ENCODE measurements at places on chromosomes 11 and 22. TPM values are rescaled to one million over a fixed set of nuclear protein-coding genes. Genes with fewer than 3 reads are reported as not detected.

SYT12 gene
- not detected for total RNA-seq

ZP1 gene
- total RNA-seq, result not detected

C11orf97 gene
- total RNA-seq, result not detected

CRYBB3 gene
- not detected for total RNA-seq

KREMEN1 gene
- total RNA-seq, result 10.2 TPM

PPME1 gene
- total RNA-seq, result 31.3 TPM

DNA sequence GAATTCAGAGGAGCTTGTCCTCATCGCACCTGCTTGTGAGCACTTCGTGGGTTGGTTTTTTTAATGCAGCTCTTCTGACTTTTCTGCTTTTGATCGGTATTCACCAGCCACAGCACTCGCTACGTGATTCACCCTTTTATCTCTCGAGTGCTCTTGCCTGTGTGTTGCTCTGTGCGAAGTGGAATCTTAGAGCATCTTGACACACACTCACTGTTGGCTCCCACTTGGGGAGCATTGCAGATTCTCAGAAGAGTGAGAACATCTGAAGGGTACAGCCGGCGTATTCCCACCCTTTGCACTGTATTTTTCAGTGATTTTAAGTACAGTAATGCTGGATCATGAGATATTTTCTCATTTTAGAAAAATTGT, 10.9 kb downstream of the TNNT3 start:
- DNase-seq, result no peak

DNA sequence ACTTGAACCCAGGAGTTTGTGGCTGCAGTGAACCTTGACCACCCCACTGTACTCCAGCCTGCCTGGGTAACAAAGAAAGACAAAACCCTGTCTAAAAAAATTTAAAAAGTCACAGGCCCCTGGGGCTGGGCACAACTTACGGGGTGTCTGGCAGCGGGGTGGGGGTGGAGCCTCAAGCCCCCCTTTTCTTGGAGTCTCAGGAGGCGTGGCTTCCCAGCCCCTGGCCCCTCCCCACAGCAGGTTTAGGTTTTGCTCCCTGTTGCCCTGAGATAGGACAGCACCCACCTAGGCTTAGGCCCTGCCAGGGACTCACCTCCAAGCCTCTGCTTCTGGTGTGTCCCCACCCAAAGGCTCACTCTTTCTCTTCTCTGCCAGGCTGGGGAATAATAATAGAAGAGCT, 22.4 kb downstream of the MGAT3 start:
- no peak for DNase-seq

- DNase-seq, result no peak
Observed at GRCh38 chr11:96147186-96147585, 195.8 kb downstream of the MAML2 start.

DNA sequence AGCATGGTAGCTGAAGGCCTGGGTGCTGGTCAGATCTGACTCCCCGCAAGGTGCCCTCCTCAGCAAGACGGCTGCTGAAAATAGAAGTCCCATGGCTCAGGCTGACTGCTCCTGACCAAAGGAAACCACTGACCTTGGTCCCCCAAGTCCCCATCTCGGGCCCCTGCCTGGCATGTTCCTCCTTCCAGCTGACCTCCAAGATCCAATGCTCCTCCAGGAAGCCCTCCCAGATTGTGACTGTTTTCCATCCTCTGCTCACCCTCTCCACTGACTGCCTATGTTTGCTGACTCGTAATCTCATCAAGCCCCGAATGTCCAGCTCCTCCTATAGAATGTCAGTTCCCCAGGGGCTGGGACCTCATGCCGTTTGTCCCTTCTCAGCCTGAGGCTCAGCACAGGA, 30.5 kb downstream of the ALX4 start:
- no peak for DNase-seq

DNA sequence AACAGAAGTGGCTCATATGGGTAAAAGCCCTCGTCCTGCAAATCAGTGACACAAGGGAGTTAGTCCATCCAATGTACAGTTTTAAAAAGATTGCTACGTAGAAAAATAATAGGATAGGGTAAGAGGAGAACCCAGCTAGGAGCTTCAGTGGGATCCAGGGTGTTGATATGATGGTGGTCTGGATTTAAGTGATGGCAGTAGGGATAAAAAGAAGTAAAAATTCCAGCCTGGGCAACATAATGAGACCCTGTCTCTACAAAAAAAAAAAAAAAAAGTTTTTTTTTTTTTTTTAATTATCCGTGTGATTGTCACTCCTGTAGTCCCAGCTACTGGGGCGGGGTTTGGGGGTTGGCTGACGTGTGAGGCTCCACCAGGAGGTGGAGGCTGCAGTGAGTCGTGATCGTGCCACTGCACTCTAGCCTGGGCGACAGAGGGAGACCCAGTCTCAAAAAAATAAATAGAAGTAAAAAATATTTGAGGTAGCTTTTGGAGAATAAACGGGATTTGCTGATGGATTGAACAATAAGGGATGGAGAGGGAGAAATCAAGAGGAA, 7.0 kb upstream of the L3MBTL2 start:
- DNase-seq, result no peak

GRCh38 chr22:22125579-22126468, 118.8 kb upstream of the VPREB1 start:
- no peak for DNase-seq

DNA sequence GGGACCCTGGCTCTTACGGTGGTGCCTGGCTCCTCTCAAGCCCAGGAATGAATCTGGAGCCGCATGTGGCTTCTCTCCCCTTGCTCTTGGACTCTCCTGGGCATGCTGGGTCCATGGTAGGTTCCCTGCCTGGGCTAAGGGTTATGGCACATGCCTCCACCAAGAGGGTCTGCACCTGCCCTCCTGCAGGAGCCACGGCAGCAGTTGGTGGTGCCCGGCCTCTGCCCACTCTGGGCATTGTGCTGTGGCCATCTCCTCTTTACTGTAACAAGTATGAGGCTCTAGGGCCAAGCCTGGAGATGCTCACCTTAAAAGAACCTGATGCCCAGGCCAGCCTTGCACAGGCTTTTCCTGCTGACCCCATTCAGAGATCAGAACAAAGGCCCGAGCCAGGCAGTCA, 104.0 kb upstream of the PITPNB start:
- DNase-seq, result no peak

GRCh38 chr11:128323381-128323780, 264.0 kb downstream of the ETS1 start:
- DNase-seq, result no peak

GRCh38 chr22:38874529-38875222, 2.7 kb upstream of the CBX6 start:
- DNase-seq, result no peak

DNA sequence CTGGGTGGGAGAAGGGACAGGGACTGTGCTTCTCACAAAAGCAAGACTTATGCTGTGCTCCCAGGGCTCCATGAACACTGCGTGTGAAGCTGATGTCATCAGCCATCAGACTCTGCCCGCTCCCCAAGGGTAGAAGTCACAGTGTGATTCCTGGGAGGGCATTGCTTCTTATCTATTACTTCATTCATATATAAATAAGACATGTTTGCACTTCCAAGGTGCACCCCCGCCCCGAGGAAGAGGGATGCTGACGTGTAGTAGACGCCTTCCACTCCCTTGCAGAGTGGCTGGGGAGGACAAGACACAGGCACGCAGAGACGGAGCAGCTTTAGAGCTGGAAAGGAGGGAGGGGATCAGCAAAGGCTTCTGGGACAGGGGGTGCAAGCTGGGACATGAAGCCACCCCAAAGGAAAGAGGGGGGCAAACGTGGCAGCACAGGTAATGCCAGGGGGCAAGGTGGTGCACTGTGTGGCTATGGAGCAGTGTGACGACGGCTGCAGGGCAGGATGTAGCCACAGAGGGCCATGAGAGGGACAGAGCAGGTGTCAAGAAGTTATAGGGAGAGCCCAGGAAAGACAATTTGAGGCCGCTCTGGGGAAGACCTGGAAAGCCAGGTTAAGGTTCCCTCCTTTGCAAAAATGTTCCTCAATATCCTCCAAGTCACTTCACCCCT, 558.5 kb downstream of the MN1 start:
- DNase-seq, result no peak

DNA sequence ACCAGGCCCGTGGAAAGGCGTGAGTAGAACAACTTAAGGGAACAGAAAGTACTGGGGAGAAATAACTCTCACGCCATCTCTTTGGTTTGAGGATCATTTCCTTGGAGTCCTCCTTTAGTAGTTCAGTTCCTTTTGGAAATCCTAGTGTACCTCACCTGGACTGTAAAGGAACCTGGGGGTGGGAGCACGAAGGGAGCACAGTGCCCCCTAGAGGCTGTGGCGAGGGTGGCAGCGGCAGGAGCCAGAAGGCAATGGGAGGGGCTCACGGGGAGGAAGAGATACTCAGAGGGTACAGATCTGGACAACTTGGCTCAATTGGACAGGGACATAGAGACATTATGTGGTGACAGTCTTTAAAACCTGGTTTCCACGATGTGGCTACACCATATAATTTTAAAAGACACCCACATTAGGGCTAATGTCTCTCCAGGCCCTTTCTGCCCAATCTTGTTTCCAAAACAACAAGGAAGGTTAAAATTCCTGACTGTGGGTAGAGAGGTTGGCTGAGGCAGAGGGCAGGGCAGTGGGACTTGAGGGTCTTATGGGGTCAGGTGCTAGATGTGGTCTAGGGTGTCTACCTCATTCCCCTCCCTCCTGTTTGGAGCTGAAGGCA, 87.0 kb downstream of the CSNK2A3 start:
- DNase-seq, result no peak

GRCh38 chr11:67056267-67057204, at the start of gene RHOD:
Gene RHOD, plus strand, starts transcription at chr11:67056847. Its CDS starts 56 bp downstream, at chr11:67056903.
- no peak for DNase-seq

- peak; percentile 9 for DNase-seq
Observed at GRCh38 chr11:130448416-130449309, at the start of gene ADAMTS15. Gene ADAMTS15, plus strand, starts transcription at chr11:130448645. Its CDS starts 329 bp downstream, at chr11:130448974.

GRCh38 chr22:22893077-22893805, 5.6 kb downstream of the IGLL5 start:
- DNase-seq, result no peak

- no peak for DNase-seq
Observed at GRCh38 chr11:134758342-134758931, 346.4 kb upstream of the B3GAT1 start.

DNA sequence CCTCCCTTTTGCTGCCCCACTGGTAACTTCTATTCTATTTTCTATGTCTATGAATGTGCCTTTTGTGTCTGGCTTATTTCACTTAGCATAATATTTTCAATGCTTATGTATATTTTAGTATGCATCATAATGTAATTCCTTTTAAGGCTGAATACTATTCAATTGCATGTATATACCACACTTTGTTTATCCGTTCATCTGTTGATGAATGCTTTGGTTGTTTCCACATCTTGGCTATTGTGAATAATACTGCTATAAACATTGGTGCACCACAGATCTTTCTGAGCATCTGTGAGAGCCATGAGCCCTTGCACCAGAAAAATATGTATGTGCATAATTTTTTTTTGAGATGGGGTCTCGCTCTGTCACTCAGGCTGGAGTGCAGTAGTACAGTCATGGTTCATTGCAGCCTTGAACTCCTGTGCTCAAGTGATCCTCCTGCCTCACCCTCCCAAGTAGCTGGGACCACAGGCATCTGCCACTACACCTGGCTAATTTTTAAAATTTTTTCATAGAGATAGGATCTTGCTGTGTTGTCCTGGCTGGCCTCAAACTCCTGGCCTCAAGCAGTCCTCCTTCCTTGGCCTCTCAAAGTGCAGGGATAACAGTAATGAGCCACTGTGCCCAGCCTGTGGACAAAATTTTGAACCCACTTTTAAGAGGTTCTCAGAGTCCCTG, 27.0 kb downstream of the HEPHL1 start:
- no peak for DNase-seq

DNA sequence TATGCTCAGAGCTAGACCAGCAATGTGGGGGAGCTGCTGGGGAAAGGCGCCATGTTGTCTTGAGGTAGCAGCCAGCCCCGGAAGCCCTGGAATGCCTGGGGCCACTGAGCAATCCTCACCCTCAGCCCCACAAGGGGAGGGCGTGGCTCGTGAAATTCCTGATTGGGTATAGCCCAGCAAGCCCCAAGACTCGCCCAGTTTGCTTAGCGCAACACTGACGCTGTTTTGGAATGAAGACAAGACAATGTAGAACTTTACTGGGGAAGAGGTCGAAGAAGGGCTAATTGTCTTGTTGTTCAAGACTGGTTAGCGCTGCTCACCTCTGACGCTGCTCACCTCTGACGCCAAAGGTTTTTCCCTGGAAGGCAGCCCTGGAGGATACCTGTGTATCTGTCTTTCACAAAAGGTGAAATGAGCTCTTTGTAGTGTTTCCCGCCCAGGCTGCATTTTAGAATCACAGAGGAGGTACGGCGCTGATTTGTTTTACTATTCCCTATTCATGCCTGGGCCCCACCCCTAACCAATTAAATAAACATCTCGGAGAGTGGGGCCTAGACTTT, 47.6 kb downstream of the ST3GAL4 start:
- DNase-seq, result no peak

GRCh38 chr11:45313171-45313865, 27.2 kb upstream of the SYT13 start:
- no peak for DNase-seq

DNA sequence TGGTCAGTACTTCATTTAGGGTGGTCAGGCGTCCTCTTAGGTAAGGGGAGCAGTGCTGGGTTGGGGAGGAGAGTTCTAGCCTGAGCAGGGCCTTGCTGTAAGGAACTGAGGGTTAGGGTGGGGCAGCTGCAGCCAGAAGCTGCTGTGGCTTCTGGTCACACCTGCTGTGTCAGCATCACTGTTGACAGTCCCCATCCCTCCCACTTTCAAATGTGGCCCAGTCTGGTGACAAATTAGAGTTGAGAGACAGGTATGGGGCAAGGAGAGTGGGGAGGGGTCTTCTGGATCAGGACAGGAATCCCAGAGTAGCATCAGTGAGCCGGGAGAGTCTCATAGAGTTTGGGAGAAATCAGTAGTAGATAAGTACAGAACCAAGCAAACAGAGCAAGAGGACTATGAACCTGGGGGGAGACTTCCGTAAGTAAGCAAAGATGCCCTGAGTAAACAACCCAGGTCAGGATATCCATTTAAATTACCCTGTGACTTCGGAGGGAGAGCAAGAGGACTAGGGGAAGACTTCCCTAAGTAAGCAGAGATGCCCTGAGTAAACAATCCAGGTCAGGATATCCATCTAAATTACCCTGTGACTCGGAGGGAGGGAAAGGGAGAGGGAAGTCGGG, 53.7 kb downstream of the PPP6R2 start:
- DNase-seq, result peak; percentile 97

Data from HepG2 (cell line).